Immature natural killer cell (primary cell): ENCODE measurements at places on chromosomes 6 and 20.

DNA sequence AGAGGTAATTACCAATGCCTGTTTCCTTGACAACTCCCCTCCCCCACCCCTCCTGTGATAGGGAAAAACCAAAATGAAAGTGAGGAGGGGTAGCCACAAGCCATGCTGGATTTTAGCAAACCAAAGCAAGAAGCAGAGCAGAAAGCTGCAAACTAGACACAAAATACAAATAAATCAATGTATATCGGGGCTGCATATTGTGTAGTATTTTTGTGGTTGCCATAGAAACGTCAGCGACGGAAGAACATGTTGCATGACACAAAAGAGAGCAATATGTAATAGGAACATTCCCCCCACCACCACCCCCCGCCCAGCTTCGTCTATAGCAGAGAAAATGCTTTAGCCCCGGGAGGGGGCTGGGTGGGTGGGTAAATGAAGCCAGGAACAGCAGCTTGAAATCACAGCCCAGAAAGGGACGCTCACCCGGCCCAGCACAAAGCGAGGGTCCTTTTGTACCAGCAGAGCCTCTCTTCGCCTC is 548 bp downstream of the AGPAT4 start:
- DNase-seq = peak; percentile 77
- peak overlapping the region; percentile 95 for H3K27ac ChIP-seq
- H3K27me3 ChIP-seq = peaks cover 5% of the 10 kb centered on the region

GRCh38 chr6:125392682-125393081 is 90.9 kb upstream of the HDDC2 start:
- DNase-seq = no peak
- H3K4me3 ChIP-seq = peak overlapping the region; percentile 25
- no peaks in the 10 kb centered on the region for H3K36me3 ChIP-seq
- H3K27me3 ChIP-seq = peaks cover 2% of the 10 kb centered on the region

DNA sequence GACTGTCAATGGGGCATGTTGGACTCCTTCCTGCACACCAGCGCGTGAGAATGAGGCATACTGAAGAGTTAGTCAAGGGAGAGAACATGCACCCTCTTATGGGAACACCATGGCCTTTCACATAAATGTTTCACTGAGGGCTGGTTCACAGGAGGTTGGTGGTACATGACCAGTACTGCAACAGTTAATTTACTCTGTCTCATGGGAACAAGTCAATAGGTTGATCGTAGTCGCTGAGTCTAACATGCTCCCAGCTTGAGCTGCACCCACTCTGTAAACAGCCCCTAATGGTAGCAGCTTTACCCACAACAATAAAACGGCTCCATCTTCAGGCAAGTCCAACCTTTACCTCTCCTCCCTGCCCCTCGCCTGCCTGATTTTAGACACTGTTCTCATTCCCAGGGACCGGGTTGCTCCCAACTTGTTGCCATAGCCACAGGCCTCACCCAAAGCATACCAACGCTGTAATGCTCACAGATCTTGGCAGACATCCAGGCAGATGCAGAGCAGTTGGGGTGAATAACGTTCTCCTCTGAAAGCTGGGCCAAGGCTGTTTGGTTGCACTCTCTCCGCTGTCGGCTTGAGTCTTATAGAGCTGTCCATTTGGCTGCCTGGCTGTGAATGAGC is 111.3 kb downstream of the LY86 start:
- no peaks in the 10 kb centered on the region for H3K27me3 ChIP-seq
- no peak for DNase-seq
- no peak overlapping the region for H3K4me3 ChIP-seq
- H3K27ac ChIP-seq = no peak overlapping the region
- H3K4me1 ChIP-seq = no peaks in the 10 kb centered on the region

GRCh38 chr6:150767571-150768018 is 97.9 kb upstream of the MTHFD1L start:
- no peak for DNase-seq
- H3K36me3 ChIP-seq = no peaks in the 10 kb centered on the region
- H3K27me3 ChIP-seq = no peaks in the 10 kb centered on the region
- H3K4me1 ChIP-seq = no peaks in the 10 kb centered on the region

GRCh38 chr6:22146931-22147701 is 149.7 kb downstream of the PRL start:
- H3K27ac ChIP-seq = no peak overlapping the region
- DNase-seq = no peak
- peaks cover 18% of the 10 kb centered on the region for H3K4me1 ChIP-seq
- H3K36me3 ChIP-seq = no peaks in the 10 kb centered on the region
- H3K4me3 ChIP-seq = peak overlapping the region; percentile 43

DNA sequence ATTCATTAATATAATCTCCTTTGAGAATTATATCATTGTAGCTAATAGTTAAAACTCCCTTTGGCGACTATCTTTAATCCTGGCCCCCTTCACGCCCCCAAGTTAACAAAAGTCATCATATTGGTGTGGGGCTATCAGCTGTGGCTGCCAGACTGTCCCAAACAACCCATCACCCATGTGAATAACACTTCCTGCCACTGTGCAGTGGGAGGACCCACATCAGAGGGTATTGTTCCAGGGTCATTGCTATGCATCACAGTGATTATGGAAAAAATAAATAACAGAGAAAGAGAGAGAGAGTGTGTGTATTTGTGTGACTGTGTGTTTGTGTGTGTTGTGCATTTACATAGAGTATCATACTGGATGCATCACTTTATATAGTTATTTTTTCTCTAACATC is 39.3 kb upstream of the TENT5A start:
- no peak overlapping the region for H3K4me3 ChIP-seq
- no peak for DNase-seq
- no peaks in the 10 kb centered on the region for H3K36me3 ChIP-seq
- no peak overlapping the region for H3K27ac ChIP-seq
- H3K27me3 ChIP-seq = peaks cover 4% of the 10 kb centered on the region
- H3K4me1 ChIP-seq = no peaks in the 10 kb centered on the region

DNA sequence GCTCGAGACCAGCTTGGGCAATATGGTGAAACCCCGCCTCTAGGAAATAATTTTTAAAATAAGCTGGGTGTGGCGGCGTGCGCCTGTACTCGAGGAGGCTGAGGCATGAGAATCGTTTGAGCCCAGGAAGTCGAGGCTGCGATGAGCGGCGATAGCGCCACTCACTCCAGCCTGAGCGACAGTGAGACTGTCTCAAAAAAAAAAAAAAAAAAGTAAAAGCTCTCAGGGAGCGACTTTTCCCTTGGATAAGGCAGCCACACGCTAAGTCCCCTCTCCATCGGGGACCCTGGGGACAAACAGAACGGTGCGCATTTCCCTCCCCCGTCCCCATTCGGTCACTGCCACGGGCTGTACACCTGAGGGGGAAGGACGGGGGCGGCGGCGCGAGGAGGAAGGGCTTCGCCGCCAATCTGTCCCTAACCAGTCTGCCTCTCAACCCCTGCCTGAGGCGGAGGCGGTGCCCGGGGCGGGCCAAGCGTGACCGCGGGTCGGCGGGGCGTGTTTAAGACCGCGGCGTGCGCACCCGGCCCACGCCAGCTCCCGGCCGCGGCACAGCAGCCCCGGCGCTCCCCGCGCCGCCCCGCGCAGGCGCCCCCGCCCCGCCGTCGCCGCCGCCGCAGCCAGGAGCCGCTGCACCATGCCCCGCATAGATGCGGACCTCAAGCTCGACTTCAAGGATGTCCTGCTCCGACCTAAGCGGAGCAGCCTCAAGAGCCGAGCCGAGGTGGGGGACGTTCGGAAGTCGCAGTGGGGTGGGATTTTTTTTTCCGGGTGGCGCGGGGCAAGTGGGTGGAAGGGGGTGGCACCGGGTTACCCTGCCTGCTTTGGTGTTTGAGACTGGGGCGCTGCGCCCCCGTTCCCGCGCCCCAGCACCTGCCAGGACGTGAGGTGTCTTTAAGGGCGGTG is at the start of gene GMPR:
Gene GMPR, plus strand, starts transcription at position 531 of the 906 bp plus-strand sequence. Its CDS starts 107 bp downstream, at position 638.
- peaks cover 3% of the 10 kb centered on the region for H3K27me3 ChIP-seq
- H3K4me3 ChIP-seq = peak within 1 kb of the TSS; percentile 94
- no peaks in the 10 kb centered on the region for H3K36me3 ChIP-seq
- H3K27ac ChIP-seq = peak within 1 kb of the TSS; percentile 92
- peak; percentile 84 for DNase-seq
- H3K4me1 ChIP-seq = peaks cover 31% of the 10 kb centered on the region

DNA sequence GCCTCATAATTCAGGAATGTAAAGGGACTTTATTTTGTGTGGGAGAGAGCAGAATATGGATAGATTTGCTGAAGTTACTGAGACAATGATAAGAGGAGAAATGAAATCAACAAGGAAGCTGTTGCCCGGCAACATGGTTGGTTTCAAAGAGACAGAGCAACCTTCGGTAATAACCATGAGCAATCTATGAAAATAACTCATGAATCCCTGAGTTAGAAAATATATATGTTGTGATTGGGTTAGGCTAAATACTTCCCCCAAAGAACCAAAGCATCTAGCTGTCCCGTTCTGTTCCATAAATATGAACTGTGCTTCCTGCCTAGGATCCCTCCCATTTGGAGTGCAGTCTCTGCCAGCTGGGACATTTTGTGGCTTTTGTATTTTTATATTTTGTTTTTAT is 23.1 kb downstream of the SERPINB1 start:
- no peak overlapping the region for H3K27ac ChIP-seq
- no peak for DNase-seq
- no peaks in the 10 kb centered on the region for H3K27me3 ChIP-seq
- peaks cover 21% of the 10 kb centered on the region for H3K36me3 ChIP-seq

DNA sequence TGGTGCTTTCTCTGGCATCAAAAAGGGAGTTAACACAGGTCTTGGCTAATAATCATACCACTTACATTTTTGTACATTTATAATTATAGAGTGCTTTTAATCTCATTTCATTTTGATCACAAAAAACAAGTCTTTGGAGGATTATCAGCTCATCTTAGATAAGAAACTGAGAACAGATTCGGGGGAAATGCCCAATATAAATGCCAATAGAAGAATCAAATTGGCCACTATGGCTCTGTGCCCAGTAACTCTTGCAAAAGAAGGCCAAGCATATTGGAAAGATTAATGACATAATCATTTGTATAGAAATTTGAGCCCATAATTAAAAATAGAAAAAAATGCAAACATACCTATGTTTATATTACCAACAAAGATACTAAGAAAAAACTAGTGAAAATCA is 42.5 kb downstream of the IPCEF1 start:
- no peak overlapping the region for H3K4me3 ChIP-seq
- peaks cover 5% of the 10 kb centered on the region for H3K27me3 ChIP-seq
- no peak for DNase-seq

DNA sequence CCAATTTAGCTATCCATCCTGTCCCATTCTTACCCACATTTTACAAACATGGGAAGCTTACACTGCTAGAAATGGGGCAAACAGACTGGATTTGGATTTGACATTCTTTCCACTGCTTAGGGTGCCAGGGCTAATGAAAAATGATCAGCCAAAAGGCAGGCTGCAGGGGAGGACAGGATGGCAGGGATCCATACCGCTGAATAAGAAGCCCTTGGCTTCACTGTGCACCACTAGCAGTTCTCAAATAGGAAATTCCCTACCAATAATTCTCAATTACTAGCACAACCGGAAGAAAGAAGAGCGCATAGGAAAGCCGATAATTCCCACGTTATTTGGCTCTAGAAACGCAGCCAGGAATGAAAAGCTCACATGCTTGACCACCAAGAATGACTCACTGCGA is 73.1 kb downstream of the NDUFAF5 start:
- H3K36me3 ChIP-seq = no peaks in the 10 kb centered on the region
- no peak overlapping the region for H3K27ac ChIP-seq
- H3K27me3 ChIP-seq = peaks cover 4% of the 10 kb centered on the region
- DNase-seq = no peak
- no peak overlapping the region for H3K4me3 ChIP-seq

- no peaks in the 10 kb centered on the region for H3K36me3 ChIP-seq
- H3K4me1 ChIP-seq = no peaks in the 10 kb centered on the region
- no peaks in the 10 kb centered on the region for H3K27me3 ChIP-seq
- no peak overlapping the region for H3K27ac ChIP-seq
- DNase-seq = no peak
These were observed 542.1 kb upstream of the MAN1A1 start for GRCh38 chr6:119891644-119892043.

GRCh38 chr20:54560357-54560756 is 85.0 kb downstream of the DOK5 start:
- no peaks in the 10 kb centered on the region for H3K4me1 ChIP-seq
- H3K27ac ChIP-seq = no peak overlapping the region
- H3K4me3 ChIP-seq = no peak overlapping the region
- no peaks in the 10 kb centered on the region for H3K36me3 ChIP-seq
- peaks cover 5% of the 10 kb centered on the region for H3K27me3 ChIP-seq

DNA sequence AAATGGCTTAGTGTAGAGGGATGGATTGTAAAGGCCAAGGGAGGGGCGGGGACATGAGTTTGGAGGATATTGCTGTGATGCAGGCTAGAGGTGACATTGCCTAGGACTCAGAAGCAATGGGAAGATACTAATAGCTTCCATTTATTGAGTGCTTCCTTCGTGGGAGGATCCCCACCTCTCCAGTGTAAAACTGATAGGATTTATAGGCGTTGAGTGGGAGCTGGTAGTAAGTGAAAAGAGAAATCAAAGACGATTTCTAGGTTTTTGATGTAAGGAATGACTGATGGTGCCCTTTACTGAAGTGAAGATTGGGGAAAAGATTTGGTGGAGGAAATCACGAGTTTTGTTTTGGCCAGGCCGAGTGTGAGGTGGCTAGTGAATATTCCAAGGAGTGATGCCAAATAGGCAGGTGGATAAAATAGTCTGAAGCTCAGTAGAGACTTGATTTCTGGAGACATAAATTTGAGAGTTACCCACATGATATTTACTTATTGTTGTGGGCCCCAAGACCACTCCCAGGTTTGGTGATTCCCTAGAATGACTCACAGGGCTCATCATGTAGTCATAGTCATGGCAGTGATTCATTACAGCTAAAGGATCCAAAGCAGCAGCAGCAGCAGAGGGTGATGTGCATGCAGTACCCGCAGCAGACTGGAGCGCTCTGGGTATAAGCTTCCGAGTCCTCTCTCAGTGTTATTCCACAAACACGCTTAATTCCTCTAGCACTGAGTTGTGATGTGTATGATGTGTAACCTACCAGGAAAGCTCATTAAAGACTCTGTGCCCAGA is 10.2 kb downstream of the RPRD1B start:
- H3K36me3 ChIP-seq = peaks cover 10% of the 10 kb centered on the region
- peaks cover 48% of the 10 kb centered on the region for H3K4me1 ChIP-seq
- H3K27me3 ChIP-seq = no peaks in the 10 kb centered on the region
- no peak for DNase-seq
- H3K27ac ChIP-seq = no peak overlapping the region

- H3K4me3 ChIP-seq = no peak overlapping the region
- H3K27me3 ChIP-seq = no peaks in the 10 kb centered on the region
- DNase-seq = no peak
- H3K36me3 ChIP-seq = peaks cover 6% of the 10 kb centered on the region
- peaks cover 13% of the 10 kb centered on the region for H3K4me1 ChIP-seq
These were observed 95.8 kb downstream of the AKAP7 start for GRCh38 chr6:131231103-131231502.
